ENCODE measurements at places on chromosomes 3 and 15. TPM values are rescaled to one million over a fixed set of nuclear protein-coding genes. Genes with fewer than 3 reads are reported as not detected.

The NMNAT3 gene
- 0.36 TPM for total RNA-seq

The CISH gene
- total RNA-seq = 0.90 TPM

The FES gene
- 9.7 TPM for total RNA-seq

The NRROS gene
- total RNA-seq = not detected

The AADAC gene
- not detected for total RNA-seq

The GNAT1 gene
- total RNA-seq = not detected

The WDR93 gene
- total RNA-seq = not detected

The CPLX3 gene
- total RNA-seq = not detected

The CLCN2 gene
- 1.9 TPM for total RNA-seq

The ANKRD63 gene
- total RNA-seq = under 0.01 TPM

The C3orf52 gene
- total RNA-seq = 12.5 TPM

DNA sequence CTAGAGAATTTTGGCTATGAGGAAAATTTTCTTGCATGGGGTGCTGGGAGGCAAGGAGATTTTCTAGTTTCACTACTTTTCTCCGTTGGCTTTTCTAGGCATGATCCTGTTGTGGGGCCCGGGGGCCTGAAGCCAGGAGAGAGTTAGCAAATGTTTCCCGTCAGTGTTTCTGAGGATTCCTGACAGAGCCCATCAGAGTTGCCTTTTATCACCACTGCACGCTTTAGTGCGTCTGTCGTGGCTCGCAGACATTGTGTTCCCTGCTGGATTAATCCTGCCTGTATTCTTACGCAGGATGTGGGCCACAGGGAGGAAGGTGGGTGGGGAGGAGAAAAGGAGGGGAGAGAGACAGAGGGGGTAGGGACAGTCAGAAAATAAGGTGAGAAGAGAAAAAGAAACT, 18.1 kb upstream of the BOC start:
- no peak for DNase-seq

- no peak for DNase-seq
These were observed 40.4 kb upstream of the ACKR4 start for GRCh38 chr3:132556508-132557159.

GRCh38 chr3:88168171-88168570, 18.4 kb downstream of the C3orf38 start:
- no peak for DNase-seq

DNA sequence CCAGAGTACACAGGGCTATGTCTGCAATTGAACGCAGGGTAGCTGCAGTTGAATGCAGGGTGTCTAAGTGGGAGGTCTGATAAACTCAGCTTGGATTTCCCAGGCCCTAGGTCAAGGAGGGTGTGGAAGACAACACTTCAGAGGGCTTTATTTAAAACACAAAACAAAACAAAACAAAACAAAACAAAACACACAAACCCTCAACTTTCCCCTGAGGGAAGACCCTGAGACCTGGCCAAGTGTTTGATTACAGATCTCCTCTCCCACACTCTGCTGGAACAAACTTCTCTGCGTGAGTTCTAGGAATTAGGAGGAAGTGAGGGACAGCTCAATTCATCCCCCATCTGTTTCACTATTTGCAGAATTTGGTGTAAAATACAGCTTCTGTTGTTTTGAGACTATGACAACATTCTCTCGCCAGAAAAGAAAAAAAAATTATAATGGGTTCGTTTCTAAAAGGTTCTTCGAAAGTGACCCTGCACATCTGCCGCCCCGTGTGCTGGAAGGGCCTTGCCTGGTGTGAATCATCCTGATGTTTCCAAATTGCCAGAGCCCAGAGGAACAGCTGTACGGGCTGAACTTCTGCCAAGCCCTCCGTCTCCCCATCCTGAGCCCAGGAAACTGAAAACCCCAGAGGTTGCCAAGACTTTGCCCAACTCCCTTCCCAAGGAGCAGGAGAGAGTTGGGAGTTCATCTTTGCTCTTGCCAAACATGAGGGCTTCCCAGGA, 73.3 kb upstream of the RAD18 start:
- peak; percentile 9 for DNase-seq

GRCh38 chr15:43534897-43535296, 17.5 kb downstream of the MAP1A start:
- DNase-seq = no peak

- DNase-seq = no peak
These were observed 12.3 kb downstream of the CDIN1 start for GRCh38 chr15:36591536-36592411.

DNA sequence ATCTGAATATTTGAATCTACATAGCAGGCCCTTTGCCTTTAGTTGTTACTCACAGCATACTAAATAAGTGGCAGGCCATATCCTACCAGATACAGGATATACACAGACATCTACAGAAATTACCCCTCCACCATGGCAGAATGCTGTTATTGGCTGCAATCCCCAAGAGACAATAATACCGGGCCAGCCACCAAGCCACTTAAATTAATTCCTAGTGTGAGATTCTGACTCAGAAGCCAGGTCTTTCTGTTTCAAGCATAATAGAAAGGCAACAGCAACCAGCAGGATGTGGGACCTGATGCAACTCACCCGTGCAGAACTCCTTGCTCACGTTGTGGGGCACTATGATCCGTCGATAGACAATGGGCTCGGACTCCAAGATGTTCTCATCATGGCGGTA, 39.8 kb downstream of the CLK3 start:
- no peak for DNase-seq

GRCh38 chr15:68980786-68981185, 33.7 kb upstream of the NOX5 start:
- DNase-seq = no peak

GRCh38 chr15:27601239-27601960, 497.7 kb downstream of the OCA2 start:
- no peak for DNase-seq

GRCh38 chr3:156657440-156657839, 16.9 kb upstream of the TIPARP start:
- no peak for DNase-seq

- DNase-seq = no peak
These were observed 31.3 kb upstream of the EBLN2 start for GRCh38 chr3:73030073-73030597.

- DNase-seq = no peak
These were observed 103.1 kb upstream of the DAZL start for GRCh38 chr3:16708285-16708684.

DNA sequence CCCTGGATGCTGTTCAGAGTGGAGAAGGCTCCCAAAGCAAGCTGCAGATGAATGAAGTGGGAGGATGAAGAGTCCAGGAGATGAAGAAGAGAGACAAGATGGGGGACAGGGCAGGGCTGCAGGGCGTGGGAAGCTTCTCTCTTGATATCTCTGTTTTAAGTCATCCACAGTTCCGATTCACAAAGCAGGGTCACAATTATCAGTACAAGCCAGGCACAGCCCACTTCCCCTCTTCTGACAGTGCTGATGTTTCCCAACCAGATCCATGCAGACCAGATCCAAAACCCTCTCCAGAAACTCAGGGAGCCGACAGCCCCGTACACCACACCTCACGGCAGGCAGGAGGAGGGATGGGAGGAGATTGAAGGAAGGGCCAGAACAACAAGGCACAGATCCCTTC, 31.1 kb downstream of the NTRK3 start:
- DNase-seq = no peak

DNA sequence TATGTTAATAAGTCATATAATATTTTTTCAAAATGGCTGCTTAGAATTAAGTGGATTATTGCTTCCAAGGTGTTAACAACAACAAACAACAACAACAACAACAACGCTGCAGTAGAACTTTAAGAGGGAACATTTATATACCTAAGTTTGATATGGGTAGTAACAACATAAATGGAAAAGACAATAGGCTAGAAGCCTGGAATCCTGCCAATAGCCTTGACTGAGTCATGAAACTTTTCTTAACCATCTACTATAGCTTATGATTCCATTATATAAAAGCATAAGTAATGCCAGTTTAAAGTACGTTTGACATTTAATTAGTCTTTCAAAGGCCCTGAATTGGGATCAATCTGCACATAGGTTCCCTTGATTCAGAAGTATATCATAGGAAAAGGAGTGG, 31.2 kb downstream of the SATB1 start:
- peak; percentile 16 for DNase-seq

GRCh38 chr3:72017311-72017710, 232.4 kb upstream of the PROK2 start:
- DNase-seq = no peak

GRCh38 chr15:67548236-67548852, 5.8 kb downstream of the MAP2K5 start:
- DNase-seq = peak; percentile 73

DNA sequence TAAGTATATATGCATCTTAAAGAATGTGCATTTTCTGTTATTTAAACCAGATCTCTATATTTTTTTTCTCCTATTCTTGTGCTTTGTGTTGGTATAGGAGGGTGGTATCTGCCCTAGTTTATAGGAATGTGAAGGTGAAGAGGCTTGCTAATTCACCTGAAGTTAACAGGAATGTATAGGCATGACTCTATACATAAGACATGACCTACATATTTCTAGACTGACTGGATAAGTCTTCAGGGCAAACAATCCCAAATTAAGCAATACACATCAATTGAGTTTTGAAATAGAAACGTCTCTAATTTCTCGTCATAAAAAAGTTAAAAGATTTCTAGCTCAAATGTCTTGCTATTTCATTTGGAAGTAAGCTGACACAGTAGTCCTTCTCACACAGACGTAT, 410.0 kb downstream of the DIPK2A start:
- no peak for DNase-seq

GRCh38 chr3:186839874-186840641, 2.5 kb upstream of the ADIPOQ start:
- DNase-seq = no peak

DNA sequence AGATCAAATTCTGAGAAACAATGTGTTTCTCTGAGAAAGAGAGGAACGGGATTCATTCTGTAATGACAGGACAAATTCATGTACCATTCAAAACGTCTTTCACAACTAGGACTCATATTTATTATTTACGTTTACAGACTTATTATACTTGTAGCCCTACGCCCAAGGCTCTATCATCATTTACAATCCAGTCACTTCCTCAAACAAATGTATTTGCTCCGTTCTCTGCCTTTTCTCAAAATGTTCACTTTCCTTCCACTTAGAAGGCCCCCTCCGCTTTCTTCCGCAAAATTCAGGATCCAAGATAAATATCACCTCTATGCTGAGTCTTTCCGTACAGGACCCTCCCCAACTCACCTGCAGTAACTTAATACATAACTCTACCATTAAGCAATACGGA, 745 bp downstream of the RSL24D1 start:
- DNase-seq = peak; percentile 4

- DNase-seq = no peak
These were observed 19.3 kb downstream of the CCNB2 start for GRCh38 chr15:59124261-59124660.

DNA sequence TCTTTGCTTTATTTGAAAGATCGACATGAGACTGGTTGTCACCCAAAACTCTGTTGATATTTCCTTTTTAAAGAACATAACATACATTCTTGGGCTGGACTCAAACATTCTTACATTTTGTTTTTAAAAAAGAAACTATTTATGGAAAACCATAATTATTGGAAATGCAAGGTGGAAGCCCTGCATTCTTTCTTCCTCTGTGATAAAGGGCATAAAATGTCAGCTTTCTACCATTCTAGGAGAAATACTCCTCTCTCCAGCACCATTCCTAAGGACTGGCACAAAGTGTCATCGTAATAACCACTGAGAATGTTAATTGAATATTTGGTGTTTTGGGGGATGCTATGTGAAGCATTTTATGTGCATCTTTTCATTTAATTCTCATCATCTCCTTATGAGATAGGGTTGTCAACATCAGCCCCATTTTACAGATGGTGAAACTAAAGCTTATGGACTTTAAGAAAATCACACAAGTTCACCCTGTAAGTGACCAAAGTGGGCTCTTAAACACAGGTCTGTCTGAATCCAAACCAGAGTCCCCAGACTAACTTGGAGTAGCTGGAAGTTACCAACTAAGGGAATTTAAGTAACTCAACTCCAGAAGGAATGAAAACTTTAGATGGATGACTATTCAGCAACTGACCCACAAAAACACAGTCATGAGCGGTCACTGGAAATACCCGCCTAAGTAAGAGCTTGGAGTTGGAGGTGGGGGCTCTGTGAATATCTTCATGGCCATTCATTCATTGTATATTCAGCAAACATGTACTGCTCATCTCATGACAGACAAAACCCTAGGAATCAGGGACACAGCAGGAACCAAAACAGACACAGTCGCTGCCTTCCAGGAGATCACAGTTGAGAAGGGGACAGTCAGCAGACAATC, 45.9 kb upstream of the LMCD1 start:
- peak; percentile 42 for DNase-seq

DNA sequence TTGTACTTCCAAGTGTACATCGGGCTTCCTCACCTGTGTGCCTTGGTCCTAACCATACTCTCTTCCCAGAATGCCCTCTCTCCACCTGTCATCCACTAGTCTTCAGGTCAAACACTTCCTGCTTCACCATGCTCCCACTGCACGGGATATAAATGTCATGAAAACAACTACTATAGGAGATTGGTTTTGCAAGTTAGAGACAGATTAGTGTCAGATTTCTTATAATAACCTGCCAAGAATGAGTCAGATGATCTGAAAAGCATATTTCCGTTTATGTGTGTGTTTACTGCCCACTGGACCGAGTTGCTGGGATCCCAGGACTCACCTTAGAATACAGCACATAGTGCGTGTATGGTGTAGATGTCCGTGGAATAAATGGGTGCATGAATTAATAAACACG, 21.4 kb downstream of the PLA1A start:
- DNase-seq = no peak

DNA sequence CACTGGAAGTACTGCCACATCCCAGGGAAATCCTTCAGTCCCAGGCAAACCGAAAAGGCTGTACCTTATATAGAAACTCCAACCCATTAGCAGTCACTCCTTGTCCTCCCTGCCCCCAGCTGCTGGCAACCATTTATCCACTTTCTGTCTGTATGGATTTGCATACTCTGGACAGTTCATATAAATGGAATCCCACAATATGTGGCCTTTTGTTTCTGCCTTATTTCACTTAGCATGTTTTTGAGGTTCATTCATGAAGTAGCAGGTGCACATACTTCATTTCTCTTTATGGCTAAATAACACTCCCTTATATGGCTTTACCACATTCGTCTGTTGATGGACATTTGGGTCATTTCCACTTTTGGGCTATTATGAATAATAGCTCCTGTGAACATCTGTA, 51.6 kb upstream of the CMTM8 start:
- DNase-seq = no peak

DNA sequence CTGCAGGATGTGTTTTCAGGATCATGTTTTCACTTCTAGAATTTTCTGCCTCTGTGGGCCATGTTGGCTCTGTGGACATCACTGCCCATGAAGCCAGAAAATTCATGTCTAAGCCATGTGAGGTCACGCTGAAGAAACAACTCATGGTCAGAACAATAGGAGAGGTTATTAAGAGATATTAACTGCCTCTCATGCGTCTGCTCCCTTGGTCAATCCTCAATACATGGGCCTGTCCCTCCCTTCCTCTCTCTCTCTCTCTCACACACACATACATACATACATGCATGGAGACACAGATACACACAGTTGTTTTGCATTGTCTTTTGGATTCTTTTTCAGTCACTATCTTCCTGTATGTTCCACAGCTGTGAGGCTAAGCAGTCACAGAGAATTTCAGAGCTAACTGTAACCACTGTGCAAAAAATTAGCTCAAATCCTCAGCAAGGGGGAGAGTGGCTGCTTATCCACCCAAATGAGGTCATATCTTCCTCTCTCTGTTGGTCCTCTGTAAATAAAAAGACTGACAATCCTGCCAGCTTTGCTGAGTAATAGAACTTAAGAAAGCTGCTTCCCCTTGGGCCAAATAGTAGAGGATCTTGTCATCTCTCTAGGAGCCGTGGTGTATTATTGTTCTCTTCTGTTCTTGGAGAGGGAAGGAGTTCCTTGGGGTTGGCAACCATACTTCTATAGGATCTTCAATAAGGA, 45.6 kb downstream of the LRTM1 start:
- peak; percentile 98 for DNase-seq

GRCh38 chr3:42595682-42596081, 4.8 kb upstream of the NKTR start:
- no peak for DNase-seq

All from IMR-90 (cell line).